Stimulated activated CD8-positive, alpha-beta memory T cell treated with anti-CD3 and anti-CD28 coated beads, Interleukin-7, amount 100 ng/mL, for 4 hours (primary cell): ENCODE measurements at places on chromosomes 16 and 17.

DNA sequence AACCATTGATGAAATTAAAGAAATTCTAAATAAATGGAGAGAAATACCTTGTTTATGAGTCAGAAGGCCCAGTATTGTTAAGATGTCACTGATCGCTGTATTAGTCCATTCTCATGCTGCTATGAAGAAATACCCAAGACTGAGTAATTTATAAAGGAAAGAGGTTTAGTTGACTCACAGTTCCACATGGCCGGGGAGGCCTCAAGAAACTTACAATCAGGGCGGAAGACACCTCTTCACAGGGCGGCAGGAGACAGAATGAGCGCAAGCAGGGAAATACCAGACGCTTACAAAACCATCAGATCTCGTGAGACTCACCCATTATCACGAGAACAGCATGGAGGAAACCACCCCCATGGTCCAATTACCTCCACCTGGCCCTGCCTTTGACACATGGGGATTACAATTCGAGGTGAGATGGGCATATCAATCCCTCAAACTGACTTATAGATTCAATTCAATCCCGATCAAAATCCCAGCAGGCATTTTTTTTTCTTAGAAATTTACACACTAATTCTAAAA lies 157.2 kb downstream of the ENGASE start:
- DNase-seq = no peak

DNA sequence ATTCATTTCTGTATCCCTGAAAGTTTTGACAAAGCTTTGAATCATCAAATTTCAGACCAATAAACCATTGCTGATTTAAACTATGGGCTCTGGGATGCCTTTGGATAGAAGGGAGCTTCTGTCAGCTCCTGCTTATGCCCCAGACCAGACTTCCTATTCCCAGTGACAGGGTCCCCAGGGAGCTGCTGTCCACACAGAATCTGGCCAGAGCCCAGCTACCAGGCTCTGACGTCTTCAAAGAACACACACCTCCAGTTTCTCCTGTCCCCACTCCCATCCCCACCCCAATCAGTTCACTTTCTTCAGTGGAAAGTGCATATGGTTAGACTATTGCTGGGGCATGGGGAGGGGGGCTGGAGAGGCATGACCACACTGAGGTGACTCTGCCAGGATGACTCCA lies 51.6 kb upstream of the SREBF1 start:
- no peak for DNase-seq

DNA sequence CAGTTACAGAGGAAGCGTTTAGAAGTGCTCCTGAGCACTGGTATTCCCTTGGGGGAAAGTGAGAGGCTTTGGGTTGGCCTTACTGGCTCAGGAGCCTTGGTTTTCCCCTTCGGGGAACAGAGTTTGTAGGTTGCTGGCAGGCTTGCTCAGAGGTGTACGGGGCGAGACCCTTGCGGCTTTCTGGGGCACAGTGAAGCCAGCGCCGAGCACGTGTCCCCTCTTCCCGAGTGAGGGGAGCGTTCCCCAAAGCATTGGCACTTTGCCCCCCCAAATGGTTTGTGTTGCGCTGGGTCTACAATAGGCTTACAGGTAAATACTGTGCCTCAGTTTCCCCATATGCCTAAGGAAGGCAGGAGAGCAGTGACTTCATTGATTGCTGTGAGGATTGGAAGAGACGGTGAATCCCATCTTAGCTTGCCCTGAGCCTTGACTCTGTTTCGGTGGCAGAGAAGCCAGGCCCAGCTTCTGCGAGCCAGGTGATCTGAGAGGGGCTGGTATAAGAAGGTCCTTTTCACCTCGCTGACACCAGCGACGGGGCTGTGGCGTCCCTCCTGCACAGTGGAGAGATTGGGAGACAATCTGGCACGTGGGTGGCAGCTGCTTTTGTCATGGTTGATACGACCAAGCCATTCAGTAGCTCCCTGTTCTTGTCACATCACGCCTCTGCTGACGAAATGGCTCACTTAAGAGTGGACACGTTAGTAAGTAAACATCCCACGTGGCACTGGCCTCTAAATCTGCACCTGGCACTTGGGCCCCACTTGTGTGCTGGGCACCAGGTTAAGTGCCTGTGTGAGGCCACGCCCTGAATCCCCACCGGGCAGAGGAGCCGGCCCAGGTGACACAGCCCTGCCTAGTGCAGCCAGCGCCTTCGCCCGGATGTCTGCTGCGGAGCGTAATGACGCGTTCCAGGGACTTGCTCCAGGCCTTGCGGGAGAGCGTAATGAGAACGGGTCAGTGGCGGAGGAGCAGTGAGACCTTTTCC lies 55.0 kb downstream of the MEAK7 start:
- DNase-seq = no peak

GRCh38 chr16:30076276-30076791 lies 540 bp downstream of the PPP4C start:
- DNase-seq = no peak

GRCh38 chr17:4365628-4366326 lies 698 bp downstream of the UBE2G1 start:
- no peak for DNase-seq

DNA sequence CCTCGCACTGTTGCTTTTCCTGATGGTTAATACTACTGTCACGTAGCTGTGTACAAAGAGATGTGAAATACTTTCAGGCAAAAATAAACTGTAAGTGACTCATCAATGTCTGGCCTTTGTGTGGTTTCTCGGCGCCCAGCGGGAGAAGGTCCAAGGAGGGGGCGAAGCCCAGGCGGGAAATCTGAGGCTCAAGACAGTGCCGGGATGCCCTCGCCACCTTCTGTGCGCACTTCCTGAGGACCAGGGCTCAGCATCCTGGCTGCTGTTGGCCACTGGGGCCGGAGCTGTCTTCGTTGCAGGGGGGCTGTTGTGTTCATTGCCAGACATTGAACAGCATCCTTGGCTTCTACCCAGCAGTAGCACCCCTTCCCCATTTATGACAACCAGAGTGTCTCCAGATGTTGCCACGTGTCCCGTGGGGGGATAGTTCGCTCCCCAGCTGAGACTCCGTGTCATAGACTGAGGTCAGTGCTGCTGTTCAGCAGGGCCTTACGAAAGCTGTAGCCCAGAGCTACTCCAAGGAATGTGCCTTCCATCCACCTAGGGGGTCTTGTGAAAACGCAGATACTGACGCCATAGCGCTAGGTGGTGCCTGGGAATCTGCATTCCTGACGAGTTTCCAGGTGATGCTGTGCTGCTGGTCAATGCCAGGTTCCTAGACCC lies 67.3 kb upstream of the PLCG2 start:
- no peak for DNase-seq

GRCh38 chr17:18315961-18316360 lies 868 bp downstream of the SMCR8 start:
- no peak for DNase-seq

GRCh38 chr16:54237-54581 lies 581 bp downstream of the SNRNP25 start:
- DNase-seq = no peak

GRCh38 chr17:17494870-17495535 lies 1.2 kb downstream of the RASD1 start:
- DNase-seq = no peak

DNA sequence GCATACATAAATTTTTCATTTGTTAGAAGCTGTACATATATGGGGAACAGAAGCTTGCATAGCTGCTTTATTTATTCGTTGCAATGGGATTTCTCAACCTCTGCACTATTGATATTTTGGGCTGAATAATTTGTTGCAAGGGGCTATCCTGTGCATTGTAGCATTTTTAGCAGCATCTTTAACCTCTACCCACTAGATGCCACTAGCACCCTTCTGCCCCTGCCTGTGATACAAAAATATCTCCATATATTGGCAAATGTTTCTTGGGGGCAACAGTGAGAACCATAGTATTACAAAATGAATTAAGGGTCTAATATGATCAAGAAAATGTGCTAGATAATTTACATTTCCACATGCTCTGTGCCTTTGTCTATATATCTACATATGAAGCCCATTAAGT lies 1401.0 kb downstream of the CDH11 start:
- no peak for DNase-seq

GRCh38 chr17:49509588-49509917 lies 14.5 kb downstream of the NGFR start:
- DNase-seq = no peak

- no peak for DNase-seq
Observed at GRCh38 chr17:81920612-81921536, 2.9 kb upstream of the SIRT7 start.

DNA sequence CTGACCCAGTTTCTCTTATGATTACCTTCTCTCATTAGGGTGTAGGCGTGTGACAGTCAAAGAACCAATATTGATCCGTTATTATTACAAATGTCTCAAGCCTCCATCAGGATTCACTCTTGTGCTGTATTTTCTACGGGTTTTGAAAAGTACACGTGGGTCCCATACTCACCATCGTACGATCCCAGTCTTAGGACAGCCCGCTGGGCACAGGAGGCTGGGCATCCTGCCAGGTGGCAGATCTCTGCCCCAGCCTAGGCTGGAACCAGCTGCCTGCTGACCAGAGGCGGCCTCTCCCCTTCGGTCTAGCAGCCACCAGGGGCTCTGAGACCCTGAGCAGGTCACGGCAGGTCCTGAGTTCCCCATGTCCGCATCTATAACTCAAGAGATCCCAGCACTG lies 2.0 kb upstream of the METRNL start:
- no peak for DNase-seq

DNA sequence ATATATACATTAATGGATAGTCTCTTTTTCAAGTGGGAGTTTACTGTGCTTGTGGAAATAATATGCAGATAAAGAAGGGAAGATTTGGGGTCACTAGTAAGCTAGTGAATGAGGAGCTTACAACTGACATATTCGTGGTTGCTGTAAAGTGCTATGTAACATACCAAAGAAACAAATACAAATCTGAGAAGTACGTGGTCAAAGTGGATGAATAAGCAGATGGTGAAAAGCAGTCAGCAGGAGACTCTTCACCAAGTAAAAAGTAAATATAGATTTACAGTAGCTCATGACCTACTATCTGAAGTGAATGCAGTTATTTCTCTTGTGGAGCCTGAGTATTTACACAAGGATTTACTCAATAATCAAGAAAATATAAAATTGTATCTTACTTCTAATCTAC lies 136.6 kb upstream of the ELAC2 start:
- DNase-seq = no peak

DNA sequence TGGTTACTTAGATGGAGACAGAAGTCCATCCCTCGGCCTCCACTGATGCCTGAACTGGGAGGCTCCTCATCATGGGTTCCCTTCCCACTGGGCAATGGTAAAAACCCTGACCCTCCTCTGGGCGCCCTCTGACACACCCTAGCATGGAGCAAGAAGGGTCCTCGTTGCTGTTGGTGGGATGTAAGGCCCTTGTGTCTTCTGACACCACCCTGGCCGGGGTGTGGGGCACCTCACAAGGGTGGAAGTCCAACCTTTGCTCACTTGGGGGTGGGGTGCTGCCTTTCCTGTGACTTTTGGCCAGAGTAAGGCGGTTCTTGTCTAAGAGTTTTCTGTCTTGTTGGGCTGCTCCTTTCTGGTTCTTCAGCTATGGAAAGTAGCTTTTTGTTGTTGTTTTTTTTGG lies 28.7 kb downstream of the MPRIP start:
- no peak for DNase-seq

DNA sequence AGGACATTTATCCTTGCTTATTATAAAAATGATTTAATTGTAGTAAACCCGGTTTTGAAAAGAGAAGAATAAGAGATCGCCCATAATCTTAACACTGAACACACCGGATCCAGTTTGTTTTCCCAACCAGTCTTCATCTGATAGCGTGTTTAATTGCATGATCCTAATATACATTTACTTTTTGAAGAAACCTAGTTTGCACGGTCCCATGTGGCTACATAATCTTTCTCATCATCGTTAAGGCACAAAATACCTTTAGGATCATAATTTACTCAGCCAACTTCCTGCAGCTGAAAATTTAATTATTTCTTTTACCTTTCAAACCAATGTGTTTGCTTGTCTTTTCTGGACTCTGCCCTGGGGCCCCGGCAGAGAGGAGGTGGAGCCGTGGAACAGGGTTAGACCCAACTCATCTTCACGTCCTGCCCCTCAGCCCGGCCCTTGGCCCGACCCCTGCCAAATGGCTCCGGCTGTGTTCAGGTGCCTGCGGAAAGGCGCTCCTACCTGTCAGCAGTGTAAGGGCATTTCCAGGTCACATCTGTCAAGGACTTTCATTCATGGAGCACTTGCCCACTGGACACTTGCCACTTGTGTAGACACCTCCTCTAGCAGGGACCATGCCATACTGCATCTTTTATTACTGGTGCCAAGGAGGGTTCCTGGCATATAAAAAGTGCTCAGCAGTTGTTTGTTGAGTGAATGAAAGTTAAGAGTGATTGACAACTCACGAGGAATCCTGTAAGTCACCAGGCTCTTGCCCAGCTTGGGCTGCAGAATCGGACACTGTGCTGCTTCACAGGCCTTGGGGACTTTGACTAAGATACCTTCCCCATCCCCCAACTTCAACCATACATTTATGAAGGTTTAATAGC lies 28.6 kb downstream of the SMARCE1 start:
- no peak for DNase-seq

- no peak for DNase-seq
Observed at GRCh38 chr17:4623249-4623648, 18.2 kb downstream of the ALOX15 start.

- no peak for DNase-seq
Observed at GRCh38 chr16:68250951-68251350, 5.8 kb downstream of the PLA2G15 start.

GRCh38 chr16:51708861-51709260 lies 557.8 kb upstream of the SALL1 start:
- no peak for DNase-seq

DNA sequence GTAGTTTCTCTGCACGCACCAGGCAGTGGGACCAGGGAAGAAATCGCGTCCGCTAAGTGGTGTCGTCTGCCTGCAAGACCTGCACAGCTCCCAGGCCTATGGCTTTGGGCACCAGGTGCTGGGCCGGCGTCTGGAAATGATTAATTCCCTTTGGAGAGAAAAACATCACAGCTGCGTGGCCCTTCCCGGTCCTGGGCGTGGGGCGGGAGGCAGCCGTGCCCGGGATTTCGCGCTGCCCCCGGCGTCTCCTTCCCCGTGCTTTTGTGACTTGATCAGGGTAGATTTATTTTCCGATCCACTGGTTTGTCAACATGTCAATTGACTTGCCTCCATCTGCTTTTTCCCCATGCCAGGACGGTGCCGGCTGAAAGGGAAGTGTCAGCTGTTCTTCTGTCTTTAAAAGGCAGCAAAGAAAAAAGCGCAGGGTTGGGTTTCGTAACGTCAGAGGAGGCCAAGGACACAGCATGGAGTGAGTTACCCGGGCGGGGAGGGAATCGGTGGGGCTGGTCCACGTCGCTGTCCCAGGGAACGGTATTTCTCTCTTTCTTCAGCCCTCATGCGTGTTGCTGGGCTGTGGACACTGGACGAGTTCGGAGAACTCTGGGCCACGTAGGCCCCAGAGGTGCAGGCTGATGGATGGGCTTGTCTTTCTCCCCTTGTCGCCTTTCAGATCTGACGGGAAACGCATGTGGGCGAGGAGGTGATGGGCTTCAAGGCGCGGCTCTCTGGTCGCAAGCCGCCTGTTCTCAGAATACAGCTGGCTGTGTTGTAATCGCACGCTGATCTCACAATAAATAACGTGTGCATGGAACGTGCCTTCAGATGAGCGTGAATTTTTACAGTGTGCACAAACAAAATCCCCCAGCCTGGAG lies 188.1 kb upstream of the ZNF469 start:
- DNase-seq = no peak

GRCh38 chr17:81563861-81564586 lies 11.9 kb upstream of the FAAP100 start:
- DNase-seq = no peak

- peak; percentile 32 for DNase-seq
Observed at GRCh38 chr17:21419299-21420239, 43.4 kb downstream of the KCNJ12 start.
